Stimulated activated CD4-positive, alpha-beta T cell treated with anti-CD3 and anti-CD28 coated beads, Interleukin-1b, Interleukin-23, amount 100 ng/mL, for 1 hour (primary cell): ENCODE measurements at places on chromosomes 12 and 14.

GRCh38 chr12:29497588-29497987, at the start of gene OVCH1:
Gene OVCH1 (minus strand): TSS chr12:29497686. CDS start chr12:29497686, 0 bp downstream.
- DNase-seq = no peak

- DNase-seq = no peak
Observed at GRCh38 chr12:50107416-50108268, 3.8 kb downstream of the GPD1 start.

- DNase-seq = no peak
Observed at GRCh38 chr14:91330856-91331255, 86.4 kb upstream of the GPR68 start.

GRCh38 chr12:42996869-42997431, 407.4 kb upstream of the PRICKLE1 start:
- no peak for DNase-seq

- no peak for DNase-seq
Observed at GRCh38 chr14:58736606-58737005, 98.8 kb downstream of the DACT1 start.

- DNase-seq = no peak
Observed at GRCh38 chr12:5244513-5244972, 187.4 kb upstream of the NTF3 start.

DNA sequence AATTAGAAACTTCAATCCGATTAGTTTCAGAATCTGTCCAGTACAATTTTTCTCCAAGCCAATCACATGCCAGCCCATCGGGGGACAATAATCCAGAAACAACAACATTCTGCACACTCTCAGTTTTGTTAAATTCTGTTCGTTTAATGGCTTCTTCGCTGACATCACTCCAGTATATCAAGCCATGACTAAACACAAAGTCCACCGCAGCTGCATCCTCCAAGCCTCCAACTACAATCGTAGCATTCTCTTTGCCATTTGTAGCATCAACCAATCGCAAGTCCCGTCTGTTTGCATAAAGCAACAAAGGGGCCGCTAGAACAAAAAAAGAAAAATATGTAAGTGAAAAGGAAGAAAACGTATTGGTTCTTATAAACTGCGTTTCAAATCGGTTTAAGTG, 22.5 kb downstream of the LRP6 start:
- no peak for DNase-seq

GRCh38 chr12:82886671-82887340, 200.1 kb downstream of the TMTC2 start:
- no peak for DNase-seq

- DNase-seq = no peak
Observed at GRCh38 chr12:116480210-116480810, 78.9 kb upstream of the MAP1LC3B2 start.

- DNase-seq = no peak
Observed at GRCh38 chr14:76273346-76273745, 102.6 kb upstream of the ESRRB start.

- no peak for DNase-seq
Observed at GRCh38 chr14:73295198-73295796, 58.0 kb downstream of the PAPLN start.

- DNase-seq = no peak
Observed at GRCh38 chr12:71476513-71476912, 36.9 kb downstream of the LGR5 start.

- DNase-seq = no peak
Observed at GRCh38 chr12:63079791-63080502, 71.1 kb downstream of the AVPR1A start.

GRCh38 chr14:87160989-87161388, 832.0 kb downstream of the GALC start:
- no peak for DNase-seq

DNA sequence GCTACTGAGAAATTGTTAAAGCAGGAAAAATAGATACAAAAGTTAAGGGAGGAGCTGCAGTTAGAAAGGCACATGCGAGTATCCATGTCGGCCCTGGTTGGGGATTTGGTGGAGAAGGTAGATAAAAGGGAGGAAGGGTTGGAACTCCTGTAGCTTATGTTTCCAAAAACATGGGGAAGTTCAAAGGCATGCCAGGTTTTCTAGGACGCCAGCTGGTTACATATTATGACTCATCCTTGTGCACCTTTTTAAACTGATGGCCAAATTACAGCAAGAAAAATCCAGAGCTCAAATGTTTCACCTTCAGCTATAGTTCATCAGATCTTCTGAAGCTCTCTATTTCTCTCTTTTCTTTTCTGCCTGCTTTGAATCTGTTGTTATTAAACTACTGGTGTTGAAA, 13.2 kb upstream of the MAP4K5 start:
- no peak for DNase-seq

GRCh38 chr12:66627270-66627987, 51.4 kb downstream of the GRIP1 start:
- no peak for DNase-seq

- DNase-seq = no peak
Observed at GRCh38 chr12:33296529-33296928, 143.1 kb downstream of the SYT10 start.

- no peak for DNase-seq
Observed at GRCh38 chr12:75913502-75914351, 117.8 kb downstream of the PHLDA1 start.

DNA sequence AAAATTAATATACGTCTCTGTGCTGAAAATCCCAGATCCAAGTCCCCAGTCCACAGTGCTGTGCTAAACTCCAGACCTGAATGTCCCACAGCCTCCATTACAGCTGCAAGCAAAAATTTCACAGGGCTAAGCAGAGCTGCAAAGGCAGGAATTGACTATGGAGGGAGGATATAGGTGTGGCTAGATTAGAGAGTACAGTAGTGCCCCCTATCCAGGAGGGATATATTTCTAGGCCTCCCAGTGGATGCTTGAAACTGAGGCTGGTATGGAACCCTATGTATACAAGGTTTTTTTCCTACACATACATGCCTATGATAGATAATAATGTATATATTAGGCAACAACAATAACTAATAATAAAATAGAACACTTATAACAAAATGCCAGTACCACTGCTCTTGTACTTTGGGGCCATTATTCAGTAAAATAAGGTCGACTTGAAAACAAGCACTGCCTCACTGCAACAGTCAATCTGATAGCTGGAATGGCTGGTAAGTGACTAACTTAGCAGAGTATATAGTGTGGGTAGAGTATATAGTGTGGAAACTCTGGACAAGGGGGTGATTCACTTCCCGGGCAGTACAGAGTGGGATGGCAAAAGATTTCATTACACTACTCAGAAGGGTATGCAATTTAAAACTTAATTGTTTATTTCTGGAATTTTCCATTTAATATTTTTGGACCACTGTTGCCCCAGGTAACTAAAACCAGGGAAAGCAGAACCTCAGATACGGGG, 82.7 kb downstream of the C14orf132 start:
- DNase-seq = no peak

DNA sequence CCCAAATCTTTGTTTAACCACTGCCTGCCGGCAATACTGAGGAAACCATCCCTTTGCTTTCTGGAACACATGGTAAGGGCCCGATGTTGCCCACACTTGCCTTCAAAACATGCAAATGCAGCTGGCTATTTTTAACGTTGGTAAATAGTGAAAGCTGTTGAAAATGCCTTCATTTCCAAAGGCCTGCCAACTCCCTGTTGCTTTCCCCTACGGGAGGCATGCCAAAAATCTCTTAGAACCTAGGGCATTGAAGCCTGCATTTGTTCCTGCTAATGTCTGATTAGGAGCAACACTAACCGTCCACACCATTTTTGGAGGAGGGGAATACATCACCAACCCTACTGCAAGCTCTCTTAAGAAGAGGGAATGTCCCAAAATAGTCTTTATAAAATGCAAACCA, 152.6 kb upstream of the NOS1 start:
- DNase-seq = no peak

- no peak for DNase-seq
Observed at GRCh38 chr12:88056571-88056970, 27.4 kb upstream of the C12orf50 start.

DNA sequence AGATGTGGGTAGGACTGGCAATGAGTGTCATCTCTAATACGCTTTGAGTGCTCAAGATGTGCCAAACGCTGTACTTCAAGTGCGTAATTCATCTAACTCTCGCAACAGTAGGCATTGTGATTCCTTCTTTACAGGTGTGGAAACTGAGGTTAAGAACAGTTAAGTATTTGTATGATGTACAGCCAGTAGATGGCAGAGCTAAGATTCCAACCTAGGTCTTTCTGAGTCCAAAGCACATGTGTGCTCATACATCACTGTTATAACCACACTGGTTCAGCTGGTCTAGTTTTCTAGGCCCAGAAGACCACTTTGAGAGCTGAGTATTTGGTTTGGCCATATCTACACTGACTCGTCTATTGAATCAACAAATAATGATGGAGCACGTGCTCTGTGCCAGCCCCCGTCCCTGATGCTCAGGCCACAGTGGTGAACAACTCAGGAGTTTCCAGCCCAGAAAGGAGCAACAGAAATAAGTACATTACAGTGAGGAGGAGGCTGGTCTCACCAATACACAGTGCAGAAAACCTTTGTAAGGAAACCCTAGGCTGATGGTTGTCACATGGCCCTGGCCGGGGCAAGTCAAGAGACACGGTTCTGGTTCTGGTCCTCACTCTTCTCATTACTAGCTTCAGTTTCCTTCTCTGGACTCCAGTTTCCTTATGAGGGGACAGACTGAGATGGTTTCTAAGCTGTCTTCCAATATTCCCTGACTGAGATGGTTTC, 69.3 kb upstream of the SCN8A start:
- no peak for DNase-seq

DNA sequence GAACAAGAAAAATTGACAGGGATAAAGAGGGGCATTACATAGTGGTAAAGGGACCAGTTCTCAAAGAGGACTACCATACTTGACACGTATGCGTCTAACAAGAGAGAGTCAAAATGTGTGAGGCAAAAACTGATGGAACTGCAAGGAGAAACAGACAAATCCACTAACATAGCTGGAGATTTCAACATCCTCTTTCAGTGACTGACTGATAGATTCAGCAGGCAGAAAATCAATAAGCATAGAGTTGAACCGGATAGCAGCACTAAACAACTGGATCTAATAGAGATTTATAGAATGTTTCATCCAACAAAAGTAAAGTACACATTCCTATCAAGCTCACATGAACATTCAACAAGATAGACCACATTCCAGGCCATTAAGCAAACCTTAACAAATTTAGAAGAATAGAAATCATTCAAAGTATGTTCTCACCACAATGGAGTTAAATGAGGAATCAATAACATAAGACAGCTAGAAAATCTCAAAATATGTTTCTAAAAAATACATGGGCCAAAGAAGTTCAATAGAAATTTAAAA, 16.1 kb upstream of the CRACR2A start:
- DNase-seq = no peak

- DNase-seq = no peak
Observed at GRCh38 chr12:85575120-85576096, 260.8 kb downstream of the RASSF9 start.

- DNase-seq = no peak
Observed at GRCh38 chr12:87687362-87687761, 341.8 kb downstream of the C12orf50 start.

- DNase-seq = no peak
Observed at GRCh38 chr14:101155575-101155974, 252.1 kb upstream of the RTL1 start.

- no peak for DNase-seq
Observed at GRCh38 chr12:107469011-107469410, 216.6 kb upstream of the PWP1 start.

DNA sequence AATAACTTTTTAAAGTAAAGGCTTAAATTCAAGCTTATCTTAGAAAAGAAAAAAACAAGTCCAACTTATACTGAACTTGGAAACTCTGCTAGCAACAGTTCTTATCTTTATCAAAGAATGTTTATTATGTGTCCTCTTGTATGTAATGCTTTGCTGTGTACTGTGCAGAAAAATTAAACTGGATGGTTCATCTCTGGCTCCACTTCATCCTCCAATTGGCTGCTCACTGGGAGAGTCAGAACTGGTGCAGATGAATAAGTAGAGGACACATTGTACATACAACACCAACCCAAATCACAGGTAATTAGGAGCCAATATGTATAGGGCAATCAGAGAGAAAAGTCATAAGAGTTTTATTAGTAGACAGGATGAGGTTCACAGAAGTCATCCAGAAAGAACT, 123.6 kb upstream of the NAP1L1 start:
- no peak for DNase-seq

GRCh38 chr12:113268621-113269020, 47.4 kb downstream of the TPCN1 start:
- no peak for DNase-seq

DNA sequence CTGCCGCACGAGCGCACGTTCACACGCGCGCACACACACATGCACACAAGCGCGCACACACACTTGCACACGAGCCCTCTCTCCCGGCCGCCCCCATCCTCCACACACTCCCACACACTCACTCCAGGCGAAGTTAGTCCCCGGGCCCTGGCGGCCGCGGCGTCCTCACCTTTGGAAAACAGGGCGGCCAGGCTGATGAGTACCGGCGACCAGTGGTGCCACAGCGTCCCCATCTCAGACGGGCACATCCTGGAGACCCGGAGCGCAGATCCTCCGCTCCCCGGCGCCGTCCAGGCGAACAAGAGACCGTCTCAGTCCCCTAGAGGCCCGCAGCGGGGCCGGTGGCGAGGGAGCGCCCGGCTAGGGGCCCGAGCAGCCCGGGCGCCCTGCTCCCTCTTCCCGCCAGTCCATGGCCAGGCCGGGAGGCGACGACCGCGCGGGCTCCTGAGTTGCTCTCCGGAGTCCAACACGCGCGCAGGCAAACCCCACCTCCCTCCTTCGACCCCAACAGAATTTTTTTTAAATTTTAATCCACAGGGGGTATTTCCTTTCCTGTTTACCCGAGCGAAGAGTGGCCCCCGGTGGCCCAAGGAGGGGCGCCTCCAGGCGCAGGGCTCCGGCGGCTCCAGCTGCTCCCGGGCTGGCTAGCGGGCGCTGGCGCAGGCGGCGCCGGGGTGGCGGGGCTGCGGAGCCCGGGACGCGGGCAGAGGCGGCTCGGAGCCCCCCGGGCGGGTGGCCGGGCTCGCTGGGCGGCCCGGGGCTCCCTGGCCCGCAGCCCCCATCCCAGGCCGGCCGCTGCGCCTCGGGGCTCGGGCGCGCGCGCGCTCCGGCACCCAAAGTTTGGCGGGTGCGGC, 506 bp downstream of the TMEM132D start:
- no peak for DNase-seq

- no peak for DNase-seq
Observed at GRCh38 chr12:124049451-124050094, 76.6 kb downstream of the ZNF664 start.

- DNase-seq = no peak
Observed at GRCh38 chr14:92553438-92553837, 39.9 kb downstream of the RIN3 start.

GRCh38 chr12:31323391-31324115, 2.4 kb downstream of the SINHCAF start:
- peak; percentile 7 for DNase-seq

GRCh38 chr12:47391566-47391965, 311.8 kb upstream of the AMIGO2 start:
- no peak for DNase-seq

DNA sequence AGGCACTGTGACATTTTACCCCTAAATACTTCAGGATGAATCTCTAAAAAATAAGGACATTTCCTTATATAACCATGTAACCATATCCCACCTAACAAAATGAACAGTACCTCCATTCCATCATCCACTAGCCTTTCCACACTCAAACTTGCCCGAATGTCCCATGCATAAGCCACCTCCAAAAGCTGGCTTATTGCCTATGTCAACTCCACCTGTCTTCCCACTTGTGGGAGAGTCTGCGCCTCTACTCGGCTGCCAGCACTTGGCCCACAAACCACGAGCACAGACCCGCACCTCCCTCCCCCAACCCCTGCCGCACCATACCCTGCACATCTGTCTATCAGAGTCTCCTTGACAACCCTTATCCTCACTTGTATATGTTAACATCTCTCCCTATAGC, 165.8 kb downstream of the CALM1 start:
- DNase-seq = no peak

- DNase-seq = peak; percentile 90
Observed at GRCh38 chr12:1795785-1796514, 24.4 kb upstream of the LRTM2 start.
